Left lung (tissue), 14 donors: ENCODE measurements at places on chromosomes 6 and 20. TPM values are rescaled to one million over a fixed set of nuclear protein-coding genes. Genes with fewer than 3 reads are reported as not detected.

The SDC4 gene
- total RNA-seq: 199 TPM

DNA sequence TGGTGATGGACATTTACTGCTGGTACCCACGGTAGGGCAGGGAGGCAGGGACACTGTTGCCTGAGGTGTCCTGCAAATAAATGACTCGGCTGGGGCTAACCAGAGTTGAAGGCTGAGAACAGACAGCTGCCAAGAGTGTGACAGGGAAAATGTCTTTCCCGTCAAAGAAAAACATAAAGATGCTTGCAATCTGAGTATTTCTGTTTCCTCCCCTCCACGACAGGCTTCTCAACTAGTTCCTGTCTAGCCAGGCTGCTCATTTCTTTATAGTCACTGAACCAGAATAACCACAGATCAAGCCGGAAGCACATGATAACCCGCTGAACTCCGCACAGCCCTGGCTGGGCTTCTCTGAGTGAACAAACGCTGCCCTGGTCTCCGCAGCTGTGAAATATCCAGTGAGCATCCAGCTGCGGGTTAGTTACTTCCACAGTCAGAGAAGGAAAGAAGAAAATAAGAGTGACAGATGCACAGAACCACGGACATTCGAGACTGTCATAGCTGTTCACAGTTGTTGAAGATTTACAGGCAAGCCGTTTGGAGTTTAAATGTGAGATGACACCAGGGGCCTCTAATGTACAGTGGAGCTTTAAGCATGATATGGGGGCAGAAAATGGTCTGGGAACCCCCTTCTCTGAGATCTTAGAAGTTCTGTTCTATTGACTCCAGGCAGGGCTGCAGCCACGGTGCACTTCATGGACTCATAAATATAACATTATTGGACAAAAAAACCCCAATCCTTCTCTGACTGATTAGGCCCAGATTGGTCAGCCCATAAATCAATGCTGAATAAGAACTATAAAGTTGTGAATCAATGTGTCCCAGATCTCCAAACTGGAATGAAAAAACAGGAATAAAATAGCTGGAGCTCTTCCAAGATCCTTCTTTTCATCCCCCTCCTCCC is 299.9 kb upstream of the SUPT3H start:
- no peak for DNase-seq

- DNase-seq: no peak
Measured at GRCh38 chr20:44193801-44194200, 6.8 kb upstream of the JPH2 start.

DNA sequence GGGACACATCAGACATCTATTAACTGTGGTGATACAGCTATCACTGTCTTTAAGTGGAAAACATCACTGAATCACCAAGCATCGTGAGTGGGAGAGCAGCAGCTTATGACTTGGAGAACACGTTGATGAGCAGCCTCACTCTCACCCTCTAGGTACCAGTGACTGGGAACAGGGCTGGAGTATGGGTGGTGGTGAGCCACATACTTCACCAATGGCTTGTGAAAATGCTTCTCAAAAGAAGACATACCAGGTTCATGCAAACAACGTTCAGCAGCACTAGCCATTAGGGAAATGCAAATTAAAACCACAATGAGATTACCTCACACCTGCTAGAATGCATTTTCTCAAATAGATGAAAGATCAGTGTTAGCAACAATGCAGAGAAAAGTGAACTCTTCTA is 25.3 kb downstream of the SNX5 start:
- no peak for DNase-seq

GRCh38 chr20:34538671-34539123 is 19.8 kb upstream of the MAP1LC3A start:
- no peak for DNase-seq
